ENCODE measurements at places on chromosomes 2 and 18.

GRCh38 chr2:71379086-71379485, 47.5 kb downstream of the ZNF638 start:
- peak; percentile 9 for DNase-seq

DNA sequence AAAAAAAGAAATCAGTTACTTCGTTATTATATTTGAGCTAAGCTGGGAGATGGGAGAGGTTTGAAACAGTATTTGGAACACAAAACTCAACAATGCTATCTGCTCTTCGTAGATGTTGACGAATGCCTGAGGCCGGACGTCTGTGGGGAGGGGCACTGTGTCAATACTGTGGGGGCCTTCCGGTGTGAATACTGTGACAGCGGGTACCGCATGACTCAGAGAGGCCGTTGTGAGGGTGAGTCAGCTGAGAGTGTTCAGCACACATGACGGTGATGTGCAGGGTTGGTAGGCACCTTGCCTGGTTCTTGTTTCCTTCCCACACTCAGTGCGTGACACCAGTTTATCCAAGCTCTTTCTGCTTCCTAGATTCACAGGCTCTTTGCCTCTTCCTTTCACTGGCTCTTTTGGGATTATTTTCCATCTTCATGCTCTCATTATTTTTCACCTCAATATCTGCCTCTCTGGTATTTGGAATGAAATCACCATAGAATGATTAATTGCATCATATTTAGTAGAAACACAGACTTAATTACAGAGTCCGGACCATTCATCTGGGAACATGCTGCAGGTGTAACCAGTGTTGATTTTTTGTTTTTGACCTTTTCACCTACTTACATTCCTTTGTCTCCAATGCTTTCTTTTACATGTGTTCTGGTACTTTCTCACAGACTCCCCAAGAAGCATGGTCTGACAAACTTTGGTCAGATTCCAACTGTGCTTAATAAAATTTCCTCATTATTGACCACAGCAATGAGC, 200.6 kb upstream of the RASGRP3 start:
- DNase-seq, result peak; percentile 77

DNA sequence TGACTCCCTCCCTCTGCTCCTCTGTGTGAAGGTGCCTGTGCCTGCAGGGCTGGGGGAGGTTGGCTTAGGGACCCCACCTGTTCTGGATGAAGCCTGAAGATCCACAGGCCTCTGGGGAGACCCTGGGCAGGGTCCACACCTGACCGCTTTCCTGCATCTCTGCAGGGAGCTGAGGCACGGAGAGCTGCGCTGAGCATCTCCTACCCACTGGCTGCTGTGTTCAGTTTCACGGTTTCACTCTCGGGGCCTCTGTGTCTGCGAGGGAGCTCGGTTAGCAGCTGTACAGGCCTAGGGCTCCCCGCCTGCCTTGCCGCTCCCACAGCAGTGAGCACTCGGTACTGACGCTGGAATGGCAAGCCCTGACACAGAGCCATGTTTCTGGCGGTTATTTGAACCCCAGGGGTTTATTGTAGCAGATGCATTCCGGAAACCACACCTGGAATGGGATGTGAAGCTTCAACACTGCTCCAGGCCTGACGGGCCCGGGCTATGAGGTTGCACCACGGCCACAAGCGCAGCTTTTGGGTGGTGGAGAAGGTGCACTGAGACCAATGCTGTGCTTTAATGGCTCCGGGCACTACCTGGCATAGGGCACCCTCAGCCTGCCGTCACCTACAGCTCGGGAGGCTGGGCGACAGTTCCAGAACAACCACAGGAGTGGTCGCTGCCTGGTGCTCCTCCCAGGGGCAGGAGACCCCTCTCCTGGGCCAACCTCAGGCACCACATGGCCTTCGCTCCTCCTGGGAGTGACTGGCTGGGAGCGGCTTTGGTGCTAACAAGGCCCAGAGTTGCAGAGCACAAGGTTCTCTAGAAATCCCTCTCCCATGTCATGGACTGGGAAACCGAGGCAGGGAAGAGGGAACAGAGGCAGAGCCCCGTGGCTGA, 257.9 kb downstream of the NDUFA10 start:
- no peak for DNase-seq

GRCh38 chr2:132909427-132909826, 239.4 kb upstream of the LYPD1 start:
- DNase-seq, result peak; percentile 7

DNA sequence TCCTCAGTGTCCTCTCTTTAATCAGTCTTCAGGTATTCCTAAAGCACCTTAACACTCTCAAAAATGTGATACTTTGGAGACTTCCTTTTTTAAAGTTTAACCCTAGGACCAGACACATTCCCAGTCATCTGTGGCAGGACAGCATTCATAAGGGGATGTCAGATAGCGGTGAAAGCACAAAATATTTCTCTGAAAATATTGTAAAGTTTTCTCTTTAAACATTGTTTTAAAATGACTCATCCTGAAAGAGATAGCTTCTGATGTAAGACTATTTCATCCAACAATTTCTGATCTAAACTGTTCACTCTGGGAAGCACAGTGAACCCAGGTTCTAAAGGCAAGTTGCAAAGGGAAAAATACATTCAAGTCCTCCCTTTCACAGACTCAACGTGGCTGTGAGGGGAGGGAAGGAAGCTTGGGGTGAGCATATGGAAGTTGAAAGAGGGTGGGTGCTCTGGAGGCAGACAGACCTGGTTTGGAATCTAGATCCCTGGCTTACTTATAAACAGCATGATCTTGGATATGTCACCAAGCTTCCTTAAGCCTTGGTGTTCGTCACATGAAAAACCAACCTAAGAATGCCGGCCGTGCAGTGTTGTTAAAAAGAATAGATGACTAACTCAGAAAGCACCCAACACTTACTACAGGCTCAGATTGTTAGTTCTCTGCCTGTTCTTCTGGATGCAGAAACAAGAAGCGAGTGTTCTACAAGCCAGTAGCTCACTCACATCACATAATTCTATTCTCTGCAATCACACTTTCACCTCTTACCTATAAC, 12.1 kb downstream of the GALNT14 start:
- no peak for DNase-seq
